Activated CD4-positive, alpha-beta T cell treated with anti-CD3 and anti-CD28 coated beads, Interleukin-2, amount 50 U/mL, for 48 hours (primary cell): ENCODE measurements at places on chromosomes 6 and 20.

GRCh38 chr6:29839917-29840316 is 12.3 kb downstream of the HLA-G start:
- DNase-seq = no peak

GRCh38 chr6:111456208-111456607 is 26.8 kb downstream of the REV3L start:
- DNase-seq = no peak

- no peak for DNase-seq
Measured at GRCh38 chr6:27608916-27609883, 136.3 kb upstream of the ZNF184 start.

GRCh38 chr6:129651291-129651691 is 58.7 kb downstream of the ARHGAP18 start:
- DNase-seq = no peak

- no peak for DNase-seq
Measured at GRCh38 chr6:18707714-18708439, 320.7 kb downstream of the RNF144B start.

GRCh38 chr20:3686867-3687321 is 5.1 kb upstream of the ADAM33 start:
- no peak for DNase-seq

- DNase-seq = no peak
Measured at GRCh38 chr20:54320148-54320607, 112.3 kb downstream of the PFDN4 start.

DNA sequence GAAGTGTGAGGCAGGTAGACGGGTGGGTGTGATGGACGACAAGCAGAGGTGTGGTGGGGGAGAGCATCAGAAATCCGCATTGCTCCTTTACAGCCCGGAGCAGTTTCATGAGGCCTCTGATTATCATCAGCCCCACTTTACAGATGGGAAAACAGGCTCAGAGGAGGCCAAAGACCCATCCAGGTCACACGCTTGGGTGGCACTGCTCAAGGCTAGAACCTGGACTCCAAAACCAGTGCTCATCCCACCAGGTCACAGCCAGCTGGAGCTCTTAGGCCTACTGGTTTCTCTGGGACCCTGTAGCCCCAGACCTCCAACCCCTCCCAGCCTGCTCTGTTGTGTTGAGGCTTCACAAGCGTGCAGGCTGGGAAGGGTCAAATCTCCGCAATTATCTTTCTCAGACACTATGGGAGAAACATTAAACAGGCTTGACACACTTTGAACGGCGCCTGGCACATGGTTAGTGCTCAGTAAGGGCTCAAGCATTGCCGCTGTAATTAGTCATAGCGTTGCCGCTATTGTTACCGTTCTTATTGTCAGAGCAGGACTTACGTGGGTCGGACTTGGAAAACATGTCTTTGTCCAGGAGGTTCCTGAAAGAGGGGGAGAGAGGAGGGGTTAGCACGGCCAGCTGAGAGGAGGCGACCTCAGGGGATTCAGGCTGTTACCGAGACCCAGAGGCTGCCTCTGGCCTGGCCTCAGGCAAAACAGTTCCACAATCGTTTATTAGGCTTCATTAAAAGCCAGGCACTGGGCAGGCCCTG is 16.6 kb downstream of the CPNE5 start:
- DNase-seq = no peak

DNA sequence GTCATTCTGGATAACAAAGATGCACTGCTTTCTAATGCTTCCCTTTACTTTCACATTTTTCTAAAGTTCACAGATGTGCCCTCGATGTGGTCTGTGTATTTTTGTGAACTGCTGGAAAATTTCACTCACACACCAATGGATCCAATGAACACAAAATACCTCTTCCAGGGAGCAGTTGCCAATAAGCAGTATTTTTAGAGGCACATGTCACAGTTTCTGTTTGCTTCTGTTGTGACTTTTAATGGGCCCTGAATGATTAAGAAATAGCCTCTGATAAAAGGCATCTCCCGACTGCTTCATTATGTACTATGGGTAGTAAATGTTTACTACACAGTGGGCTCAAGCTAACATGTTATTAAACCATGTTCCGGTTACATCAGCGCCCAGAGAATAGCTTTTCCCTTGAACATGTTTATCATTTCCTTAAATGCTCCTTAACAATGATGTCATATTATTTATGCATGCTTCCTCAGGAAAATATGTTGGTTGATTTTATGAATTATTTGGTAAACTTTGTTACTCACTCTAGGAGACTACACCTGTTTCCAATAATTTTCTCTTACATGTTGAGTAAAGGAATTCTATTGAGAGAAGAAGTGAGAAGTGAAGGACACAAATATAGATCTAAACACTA is 188.0 kb downstream of the KCNQ5 start:
- no peak for DNase-seq

GRCh38 chr6:157302736-157303135 is 20.6 kb downstream of the TMEM242 start:
- no peak for DNase-seq

DNA sequence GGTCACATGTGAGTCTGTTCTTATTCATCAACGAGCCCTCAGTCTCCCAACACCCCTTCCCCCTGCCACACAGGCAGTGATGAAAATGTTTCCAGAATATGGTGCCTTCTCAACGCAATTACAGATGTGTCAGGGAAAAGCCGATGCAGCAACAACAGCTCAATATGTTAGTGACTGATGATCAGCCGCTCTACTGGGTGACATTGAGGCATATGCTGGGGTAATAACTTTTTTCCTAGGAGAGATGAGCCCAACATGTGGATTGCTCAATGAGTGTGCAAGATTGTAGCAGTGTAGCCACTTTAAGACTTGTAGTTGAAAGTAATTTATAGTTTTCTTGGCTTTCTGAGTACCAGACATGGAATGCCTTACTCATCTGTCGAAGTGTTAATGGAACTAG is 49.4 kb downstream of the DTD1 start:
- DNase-seq = no peak

GRCh38 chr20:35329435-35330139 is 37.4 kb upstream of the FAM83C start:
- DNase-seq = peak; percentile 79

DNA sequence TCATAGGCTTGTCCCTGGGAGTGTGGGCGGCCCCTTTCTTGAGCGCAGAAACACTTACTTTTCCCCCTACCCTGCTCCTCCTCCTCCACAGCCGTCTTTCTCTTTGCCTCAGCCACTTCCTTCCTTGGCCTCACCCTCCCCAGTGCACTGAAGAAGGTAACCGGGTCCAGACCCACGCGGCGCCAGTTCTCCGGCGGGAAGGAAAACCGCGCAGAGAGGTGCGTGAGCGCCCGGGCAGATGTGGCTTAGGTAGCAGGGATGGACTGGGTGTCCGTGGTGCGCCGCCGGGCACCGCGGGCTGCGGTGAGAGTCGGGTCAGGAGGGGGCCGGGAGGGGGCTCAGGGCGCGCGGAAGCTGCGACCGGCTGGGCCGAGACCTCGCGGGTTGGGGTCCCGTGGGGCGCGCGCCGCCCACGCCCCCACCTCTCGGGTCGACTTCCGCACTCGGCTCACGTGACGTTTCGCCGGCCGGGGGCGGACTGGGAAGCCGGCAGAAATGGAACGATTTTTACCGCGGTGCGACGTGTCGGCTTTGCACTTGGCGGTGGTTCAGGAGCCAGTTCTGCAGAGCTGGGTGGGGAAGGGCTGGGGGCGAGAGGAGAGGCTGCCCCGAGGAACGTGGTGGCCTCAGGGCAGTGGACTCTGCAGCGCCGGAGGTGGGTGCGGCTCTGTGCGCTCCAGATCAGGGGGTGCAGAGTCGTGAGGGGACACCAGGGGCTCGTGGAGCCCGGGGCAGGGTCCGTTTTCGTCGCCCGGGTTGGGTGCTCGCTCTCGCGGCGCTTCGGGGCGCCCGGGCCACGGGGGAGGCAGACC is at the start of gene ABRACL:
TSS of gene ABRACL (plus strand) at position 88 of the 812 bp plus-strand sequence. CDS start 5,416 bp downstream, outside the sequence.
- peak; percentile 90 for DNase-seq

DNA sequence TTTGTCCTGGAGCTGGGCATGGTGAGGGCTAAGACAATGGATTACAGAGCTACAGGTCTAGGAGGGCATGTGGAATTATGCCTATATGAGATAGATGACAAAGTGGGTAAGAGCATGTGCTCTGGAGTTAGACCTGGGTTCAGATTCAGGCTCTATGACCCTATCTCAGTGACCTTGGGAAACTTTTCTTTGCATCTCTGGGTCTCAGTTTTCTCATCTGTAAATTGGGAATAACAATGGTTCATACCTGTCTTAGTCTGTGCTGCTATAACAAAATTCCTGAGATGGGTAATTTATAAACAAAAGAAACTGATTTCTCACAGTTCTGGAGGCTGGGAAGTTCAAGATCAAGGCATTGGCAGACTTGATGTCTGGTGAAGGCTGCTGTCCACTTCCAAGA is 30.3 kb downstream of the PPARD start:
- DNase-seq = no peak

- DNase-seq = no peak
Measured at GRCh38 chr20:63139356-63139755, 76.6 kb downstream of the YTHDF1 start.

GRCh38 chr20:9993137-9993536 is 41.6 kb upstream of the ANKEF1 start:
- DNase-seq = no peak

- no peak for DNase-seq
Measured at GRCh38 chr20:63427724-63428330, 44.6 kb downstream of the KCNQ2 start.

GRCh38 chr6:21856844-21857243 is 263.3 kb downstream of the SOX4 start:
- no peak for DNase-seq

DNA sequence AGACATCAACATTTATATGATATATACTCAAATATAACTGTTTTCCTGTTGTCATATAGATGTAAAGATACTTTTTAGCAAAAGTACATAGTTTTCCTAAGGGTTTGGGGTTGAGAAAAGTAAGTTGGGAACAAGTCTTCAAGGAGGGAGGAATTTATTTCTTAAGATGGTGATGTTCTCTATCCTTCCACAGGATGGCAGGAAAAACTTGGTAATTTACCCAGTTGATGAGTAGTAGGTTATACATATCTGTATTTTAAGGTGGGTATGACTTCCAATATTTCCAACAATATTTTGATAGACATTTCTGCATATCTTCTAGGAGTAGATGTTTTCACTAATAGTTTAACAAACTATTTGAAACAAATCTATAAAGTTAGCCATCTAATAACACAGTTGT is 254.4 kb downstream of the RIMS1 start:
- DNase-seq = no peak

GRCh38 chr6:142353690-142354089 is 51.9 kb downstream of the ADGRG6 start:
- no peak for DNase-seq

- DNase-seq = peak; percentile 28
Measured at GRCh38 chr6:130625825-130626527, 201.2 kb upstream of the SMLR1 start.

DNA sequence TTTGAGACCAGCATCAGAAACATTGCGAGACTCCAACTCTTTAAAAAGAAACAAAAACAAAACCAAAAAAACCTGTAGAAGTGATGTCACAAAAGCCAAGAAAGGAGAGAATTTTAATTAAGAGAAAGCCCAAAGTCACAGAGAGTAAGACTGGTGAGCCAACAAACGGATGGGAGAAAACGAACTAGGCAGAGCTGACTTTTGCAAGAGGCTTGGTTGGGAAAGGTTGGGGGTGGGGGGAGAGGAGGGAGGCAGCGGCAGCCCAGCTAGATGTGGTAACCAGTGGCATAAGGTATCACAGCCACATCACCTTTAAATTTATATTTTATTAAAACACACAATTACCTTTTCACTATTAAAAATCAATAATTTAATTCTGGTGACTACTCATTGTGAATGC is 23.5 kb downstream of the NOL7 start:
- no peak for DNase-seq

GRCh38 chr6:164078532-164079274 is 664.2 kb downstream of the QKI start:
- no peak for DNase-seq

GRCh38 chr20:48349656-48350055 is 478.1 kb downstream of the PREX1 start:
- DNase-seq = no peak

- DNase-seq = no peak
Measured at GRCh38 chr6:106825156-106825555, 149.4 kb downstream of the CD24 start.

GRCh38 chr20:20207872-20208271 is 155.5 kb downstream of the CFAP61 start:
- DNase-seq = no peak

DNA sequence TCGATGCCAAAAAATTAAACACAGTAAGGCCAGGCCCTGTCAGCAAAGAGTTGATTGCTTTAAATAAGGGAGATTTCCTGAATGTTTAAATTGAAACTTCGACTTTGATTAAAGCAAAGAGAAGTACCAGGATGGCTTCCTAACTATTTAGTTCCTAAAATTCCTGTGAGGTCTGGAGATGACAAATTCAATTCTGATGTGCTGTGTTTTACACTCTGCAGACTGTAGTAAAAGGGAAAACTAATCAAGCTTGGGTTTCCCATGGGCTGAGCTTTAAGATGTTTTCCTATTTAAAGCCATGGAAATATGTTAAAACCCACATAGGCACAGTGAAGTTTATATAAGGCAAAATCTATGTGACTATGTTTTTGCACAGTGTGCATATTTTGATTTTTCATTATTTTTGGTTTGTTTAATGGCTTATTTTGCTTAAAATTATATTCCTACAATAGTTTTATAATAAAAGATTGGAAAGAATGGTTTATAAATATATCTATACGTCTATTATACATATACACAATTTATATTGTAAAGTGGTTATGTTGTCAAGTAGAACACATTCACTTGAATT is 198.5 kb upstream of the EYA4 start:
- no peak for DNase-seq

- DNase-seq = no peak
Measured at GRCh38 chr6:28531479-28532128, 5.9 kb downstream of the GPX5 start.

DNA sequence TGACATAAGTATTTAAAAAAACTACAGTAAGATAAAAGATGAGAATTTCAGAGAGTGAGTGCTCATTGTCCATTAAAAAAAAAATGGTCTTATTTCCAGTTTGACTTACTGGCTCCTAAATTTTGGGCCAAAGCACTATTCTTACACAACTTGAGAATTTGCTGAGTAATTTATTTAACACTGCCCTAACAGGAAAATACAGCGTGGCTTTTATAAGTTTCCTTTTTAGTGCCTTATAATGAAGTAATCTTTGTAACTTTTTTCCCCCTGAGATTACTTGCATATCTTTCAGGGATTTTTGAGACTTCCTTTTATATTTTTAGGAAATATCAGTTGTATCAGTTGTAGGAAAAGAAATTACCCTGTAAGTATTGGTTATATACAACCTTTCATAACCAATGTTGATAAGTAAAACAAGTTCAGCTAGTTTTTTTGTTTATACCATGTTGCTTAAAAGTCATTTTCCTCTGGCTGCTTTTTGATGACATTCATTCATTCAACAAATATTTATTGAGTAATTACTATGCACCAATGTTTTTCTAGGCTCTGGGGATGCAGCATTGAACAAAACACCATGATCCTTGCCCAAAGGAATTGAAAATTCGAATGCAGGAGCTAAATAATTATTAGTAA is 106.4 kb upstream of the SGK1 start:
- DNase-seq = no peak

GRCh38 chr6:21332660-21333059 is 260.9 kb upstream of the SOX4 start:
- no peak for DNase-seq

- DNase-seq = no peak
Measured at GRCh38 chr6:98041921-98042320, 758.9 kb upstream of the MMS22L start.

GRCh38 chr6:28082939-28083338 is 2.6 kb downstream of the ZNF165 start:
- no peak for DNase-seq
